Activated gamma-delta T cell treated with anti-CD3 and anti-CD28 coated beads, Interleukin-2, amount 50 U/mL, for 16 hours (primary cell): ENCODE measurements at places on chromosomes 6 and 20.

- DNase-seq = no peak
Measured at GRCh38 chr6:56851541-56852259, 103.2 kb upstream of the BEND6 start.

DNA sequence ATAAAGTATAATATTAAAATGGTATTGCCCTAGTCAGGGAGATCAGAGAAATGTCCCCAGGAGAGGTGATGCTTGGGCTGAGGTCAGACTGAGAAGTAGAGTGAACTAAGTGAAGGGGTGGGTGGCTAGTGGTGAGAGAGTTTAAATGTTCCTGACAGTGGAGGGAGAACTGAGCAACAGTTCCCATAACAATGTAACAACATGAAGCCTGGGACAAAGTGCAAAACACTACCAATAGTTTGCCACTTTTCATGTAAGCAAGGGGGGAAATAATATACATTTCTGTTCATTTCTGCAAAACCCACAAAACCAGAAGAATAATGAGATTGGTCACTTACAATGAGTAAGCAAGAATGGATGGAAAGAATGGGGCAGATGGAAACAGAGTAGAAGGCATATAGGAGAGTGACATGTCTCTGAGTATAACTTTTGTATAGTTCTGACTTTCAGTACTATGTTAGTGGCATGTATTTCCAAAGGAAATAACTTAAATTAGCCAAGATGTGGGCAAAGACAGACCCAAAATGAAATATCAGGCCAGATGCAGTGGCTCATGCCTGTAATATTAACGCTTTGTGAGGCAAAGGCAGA, 13.3 kb upstream of the FAXC start:
- DNase-seq = no peak

DNA sequence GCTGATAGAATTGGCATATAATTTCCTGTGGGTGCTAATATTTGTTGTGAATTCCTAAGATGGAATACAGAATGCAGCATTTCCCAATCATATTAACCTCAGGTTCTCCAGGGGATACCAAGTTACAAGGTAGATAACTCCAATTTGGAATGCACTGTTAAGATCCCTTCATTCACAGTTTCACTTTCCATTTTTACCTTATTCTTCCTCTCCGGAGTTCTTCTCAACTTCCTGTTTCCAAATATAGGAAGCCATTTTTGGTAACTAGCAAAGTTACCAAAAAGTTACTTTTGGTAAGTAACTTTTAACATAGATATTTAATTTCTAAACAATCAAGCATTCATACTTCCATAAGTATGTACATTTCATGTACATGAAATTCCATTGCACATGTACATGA, 63.5 kb upstream of the PHACTR2 start:
- no peak for DNase-seq

GRCh38 chr6:147164761-147165160, 39.5 kb upstream of the STXBP5 start:
- no peak for DNase-seq

GRCh38 chr6:88725111-88725975, 238.1 kb downstream of the RNGTT start:
- DNase-seq = no peak

GRCh38 chr6:97947841-97948240, 664.8 kb upstream of the MMS22L start:
- no peak for DNase-seq

DNA sequence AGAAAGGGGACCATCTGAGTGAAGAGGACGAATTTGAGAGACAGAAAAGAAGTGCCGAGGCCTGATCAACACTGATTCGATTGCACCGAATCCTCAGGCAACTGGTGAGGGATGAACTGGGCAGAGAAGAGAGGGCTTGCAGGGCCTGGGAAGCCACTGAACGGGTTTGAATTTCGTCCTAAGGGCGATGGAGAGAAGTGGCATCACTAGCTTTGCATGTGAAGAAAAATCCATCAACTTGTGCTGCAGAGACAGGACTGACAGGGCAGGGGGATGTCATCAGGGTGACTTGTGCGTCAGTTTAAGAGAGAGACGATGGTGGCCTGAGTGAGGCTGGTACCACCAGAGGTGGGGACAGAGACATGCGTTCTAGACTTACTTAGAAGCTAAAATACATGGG, 73.7 kb upstream of the SLC22A23 start:
- DNase-seq = no peak

GRCh38 chr20:22686097-22686496, 101.7 kb upstream of the FOXA2 start:
- DNase-seq = no peak

DNA sequence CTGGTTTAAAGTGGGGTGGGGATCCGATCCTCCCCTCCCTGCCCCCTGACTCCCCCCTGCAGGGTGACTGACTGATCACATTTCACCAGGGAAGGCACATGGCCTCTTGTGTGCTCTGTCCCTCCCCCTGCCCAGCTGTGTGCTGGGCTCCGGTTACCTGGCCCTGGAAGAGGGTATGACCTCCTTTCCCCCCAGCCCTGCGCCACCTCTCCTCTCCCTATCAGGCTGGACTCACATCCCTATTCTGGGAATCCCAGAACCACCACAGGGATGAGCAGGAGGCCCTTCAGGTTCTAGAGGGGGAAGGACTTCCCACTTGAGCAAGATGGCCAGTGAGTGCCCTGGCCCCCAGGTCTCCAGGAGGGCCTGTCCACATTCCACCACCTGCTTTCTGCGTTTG, 2.1 kb upstream of the IP6K3 start:
- DNase-seq = no peak

DNA sequence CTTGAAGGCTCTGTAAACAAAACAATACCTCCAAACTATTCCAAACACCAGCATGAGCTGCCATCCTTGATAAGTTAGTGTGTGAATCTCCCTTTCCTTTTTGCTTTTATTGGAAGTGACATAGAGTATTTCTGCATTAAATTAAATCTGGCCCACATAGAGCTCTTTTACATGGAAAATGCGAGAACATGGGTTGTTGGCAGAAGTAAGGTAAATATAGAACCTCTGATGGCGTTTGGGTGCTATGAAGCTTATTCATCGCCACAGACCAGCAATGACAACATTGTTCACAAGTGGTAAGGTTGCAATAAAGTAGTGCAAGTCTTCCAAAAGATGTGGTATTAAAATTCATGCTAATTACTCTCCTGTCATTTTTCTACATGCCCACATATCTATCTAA, 445.8 kb upstream of the JAG1 start:
- no peak for DNase-seq

- DNase-seq = no peak
Measured at GRCh38 chr6:14511061-14511586, 393.6 kb downstream of the CD83 start.

- DNase-seq = no peak
Measured at GRCh38 chr20:58839474-58839874, 11.2 kb downstream of the GNAS-AS1 start.

DNA sequence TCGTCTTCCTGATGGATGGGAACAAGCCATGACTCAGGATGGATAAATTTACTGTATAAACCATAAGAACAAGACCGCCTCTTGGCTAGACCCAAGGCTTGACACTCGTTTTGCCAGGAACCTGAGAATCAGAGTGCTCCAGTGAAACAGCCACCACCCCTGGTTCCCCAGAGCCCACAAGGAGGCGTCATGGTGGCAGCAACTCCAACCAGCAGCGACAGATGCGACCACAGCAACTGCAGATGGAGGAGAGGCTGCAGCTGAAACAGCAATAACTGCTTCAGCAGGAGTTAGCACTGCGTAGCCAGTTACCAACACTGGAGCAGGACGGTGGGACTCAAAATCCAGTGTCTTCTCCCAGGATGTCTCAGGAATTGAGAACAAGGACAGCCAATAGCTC, 100.9 kb upstream of the SAMD5 start:
- DNase-seq = no peak

- DNase-seq = no peak
Measured at GRCh38 chr6:74577619-74578018, 628.2 kb downstream of the COL12A1 start.

GRCh38 chr6:79824202-79824601, 123.2 kb downstream of the ELOVL4 start:
- no peak for DNase-seq

DNA sequence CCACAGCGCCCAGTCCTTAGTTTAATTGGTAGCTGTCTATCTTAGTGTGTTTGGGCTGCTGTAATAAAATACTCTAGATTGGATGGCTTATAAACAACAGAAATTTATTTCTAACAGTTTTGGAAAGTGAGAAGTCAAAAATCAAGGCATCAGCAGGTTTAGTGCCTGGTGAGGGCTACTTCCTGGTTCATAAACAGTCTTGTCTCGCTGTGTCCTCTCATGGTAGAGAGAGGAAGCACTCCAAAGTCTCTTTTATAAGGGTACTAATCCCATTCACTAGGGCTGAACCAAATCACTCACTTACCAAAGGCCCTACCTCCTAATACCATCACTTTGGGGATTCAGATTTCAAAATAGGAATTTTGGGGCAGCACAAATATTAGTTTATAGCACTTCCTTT, 336.9 kb upstream of the RSPO3 start:
- no peak for DNase-seq

- no peak for DNase-seq
Measured at GRCh38 chr6:147704691-147705090, 196.2 kb downstream of the SAMD5 start.

DNA sequence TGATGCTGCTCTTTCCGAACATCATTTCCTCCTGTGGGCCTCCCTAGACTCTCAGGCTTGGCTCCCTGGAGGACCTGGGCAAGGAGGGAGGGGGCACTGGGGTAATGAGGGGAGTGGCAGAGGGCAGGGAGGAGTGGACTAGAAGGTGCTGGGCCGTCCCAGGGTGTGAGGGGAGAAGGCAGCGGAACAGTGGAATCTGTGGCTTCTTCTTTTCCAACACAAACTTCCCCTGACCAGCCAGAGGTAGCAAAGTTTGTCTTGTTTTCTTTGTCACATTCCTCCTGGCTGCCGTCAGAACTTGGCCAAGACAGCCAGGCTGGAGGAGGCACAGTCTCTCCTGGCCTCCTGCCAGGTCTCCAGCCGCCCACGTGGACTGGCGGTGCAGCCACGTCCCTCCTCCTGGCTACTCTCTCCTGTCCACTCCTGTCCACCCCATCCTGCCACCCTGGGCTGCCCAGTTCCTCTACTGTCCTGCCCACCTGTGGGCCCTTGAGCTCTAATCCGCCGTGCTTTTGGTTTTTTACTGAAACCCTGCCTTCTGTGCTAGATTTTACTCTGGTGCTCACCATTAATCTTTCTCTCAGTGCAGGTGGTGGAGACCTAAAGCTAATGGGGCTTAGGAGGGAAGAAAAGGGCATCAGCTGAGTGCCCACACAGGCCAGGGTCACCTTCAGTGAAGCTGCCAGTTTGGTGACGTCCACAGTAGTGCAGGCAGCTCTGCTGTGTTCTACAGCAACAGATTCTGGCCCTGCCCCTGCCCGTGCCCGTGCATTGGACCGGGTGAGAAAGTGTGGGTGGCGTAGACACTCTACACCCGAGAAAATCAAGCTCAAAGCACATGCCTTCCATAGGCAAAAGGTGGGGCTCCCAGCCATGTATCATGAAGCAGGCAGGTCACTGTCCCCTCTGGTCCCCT, 2.8 kb upstream of the CDSN start:
- DNase-seq = no peak

DNA sequence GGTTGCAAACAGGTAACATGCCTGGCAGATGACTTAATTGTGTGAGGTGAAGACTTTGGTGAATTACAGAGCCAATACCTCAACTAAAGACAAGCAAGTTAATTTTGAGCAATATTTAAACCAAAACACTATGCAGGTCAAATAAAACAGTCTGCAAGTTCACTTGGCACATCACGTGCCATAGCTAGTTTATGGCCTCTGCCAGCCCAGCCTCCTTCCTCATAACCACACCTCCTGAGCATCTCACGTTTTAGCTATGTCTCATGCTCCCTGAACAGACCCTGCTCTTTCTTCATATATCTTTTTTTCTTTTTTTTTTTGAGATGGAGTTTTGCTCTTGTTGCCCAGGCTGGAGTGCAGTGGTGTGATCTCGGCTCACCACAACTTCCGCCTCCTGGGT, 4.5 kb upstream of the CNBD2 start:
- DNase-seq = no peak

GRCh38 chr6:70163795-70164194, 139.1 kb downstream of the COL9A1 start:
- DNase-seq = no peak

- DNase-seq = no peak
Measured at GRCh38 chr20:17502105-17502504, 29.1 kb downstream of the BFSP1 start.

- no peak for DNase-seq
Measured at GRCh38 chr6:113205553-113205952, 651.6 kb upstream of the MARCKS start.

DNA sequence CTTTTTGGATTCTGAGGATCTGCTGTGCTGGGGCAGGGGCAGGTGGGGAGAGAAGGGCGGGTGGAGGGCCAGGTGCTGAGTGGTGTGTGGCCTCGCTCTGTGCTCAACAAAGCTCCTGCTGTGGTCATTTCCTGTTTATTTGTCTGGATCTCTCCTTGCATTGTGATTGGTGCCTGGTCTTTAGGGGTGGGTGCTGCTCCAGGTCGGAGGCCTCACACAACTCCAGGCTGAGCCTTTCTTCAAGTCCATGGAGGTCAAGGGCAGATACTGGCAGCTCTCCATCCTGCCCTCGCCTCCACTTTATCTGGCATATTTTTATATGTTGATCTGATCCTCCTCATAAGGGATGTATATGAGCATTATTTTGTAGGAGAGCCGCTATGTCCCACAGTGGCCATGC, 36.2 kb downstream of the HLA-F start:
- DNase-seq = no peak

DNA sequence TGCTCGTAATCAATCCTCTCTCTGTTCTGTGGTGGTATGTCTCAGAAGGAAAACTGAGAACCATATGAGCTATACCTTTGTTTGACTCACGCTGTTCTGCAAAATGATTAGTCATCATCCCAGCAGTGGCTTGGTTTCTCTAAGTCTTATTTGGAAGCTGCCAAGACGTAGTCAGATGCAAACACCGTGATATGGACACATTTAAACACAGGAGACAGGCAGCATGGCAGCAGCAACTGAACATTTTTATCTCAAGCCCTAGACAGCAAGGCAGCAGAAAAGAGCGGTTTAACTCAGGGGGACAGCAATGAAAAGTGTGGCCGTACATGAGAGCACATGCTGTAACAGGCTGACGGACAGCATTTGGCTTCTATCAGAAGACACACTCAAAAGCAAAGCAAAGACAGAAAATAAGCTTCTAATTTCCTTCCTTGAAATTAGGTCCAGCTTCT, 1295.1 kb downstream of the EPHA7 start:
- DNase-seq = no peak

DNA sequence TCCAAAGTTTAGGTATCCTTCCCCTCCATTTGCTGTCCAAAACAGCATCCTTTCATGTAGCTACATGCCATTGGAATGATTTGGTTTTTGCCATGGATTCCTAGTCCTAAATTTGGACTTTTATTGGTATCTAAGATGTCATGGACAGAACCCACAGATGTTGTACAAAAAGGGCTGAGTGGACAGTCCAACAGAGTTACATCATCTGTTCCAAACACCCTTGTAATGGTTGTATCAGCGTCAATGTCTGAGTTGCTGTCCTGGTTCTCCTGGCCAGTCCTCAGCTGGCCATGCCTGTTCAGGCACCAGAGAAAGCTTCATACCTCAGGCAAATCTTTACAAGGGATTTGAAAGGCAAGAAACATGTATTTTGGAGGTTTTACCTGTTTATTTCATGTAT, 191.3 kb downstream of the ESR1 start:
- no peak for DNase-seq

- DNase-seq = no peak
Measured at GRCh38 chr6:147156799-147157382, 47.3 kb upstream of the STXBP5 start.

GRCh38 chr20:52676283-52676995, 295.7 kb upstream of the TSHZ2 start:
- DNase-seq = no peak
